Stimulated activated CD4-positive, alpha-beta T cell treated with anti-CD3 and anti-CD28 coated beads, Interleukin-1b, Interleukin-23, amount 100 ng/mL, for 1 hour (primary cell): ENCODE measurements at places on chromosomes 6 and 20.

- DNase-seq = no peak
Measured at GRCh38 chr6:46203391-46204177, 32.8 kb upstream of the ENPP5 start.

DNA sequence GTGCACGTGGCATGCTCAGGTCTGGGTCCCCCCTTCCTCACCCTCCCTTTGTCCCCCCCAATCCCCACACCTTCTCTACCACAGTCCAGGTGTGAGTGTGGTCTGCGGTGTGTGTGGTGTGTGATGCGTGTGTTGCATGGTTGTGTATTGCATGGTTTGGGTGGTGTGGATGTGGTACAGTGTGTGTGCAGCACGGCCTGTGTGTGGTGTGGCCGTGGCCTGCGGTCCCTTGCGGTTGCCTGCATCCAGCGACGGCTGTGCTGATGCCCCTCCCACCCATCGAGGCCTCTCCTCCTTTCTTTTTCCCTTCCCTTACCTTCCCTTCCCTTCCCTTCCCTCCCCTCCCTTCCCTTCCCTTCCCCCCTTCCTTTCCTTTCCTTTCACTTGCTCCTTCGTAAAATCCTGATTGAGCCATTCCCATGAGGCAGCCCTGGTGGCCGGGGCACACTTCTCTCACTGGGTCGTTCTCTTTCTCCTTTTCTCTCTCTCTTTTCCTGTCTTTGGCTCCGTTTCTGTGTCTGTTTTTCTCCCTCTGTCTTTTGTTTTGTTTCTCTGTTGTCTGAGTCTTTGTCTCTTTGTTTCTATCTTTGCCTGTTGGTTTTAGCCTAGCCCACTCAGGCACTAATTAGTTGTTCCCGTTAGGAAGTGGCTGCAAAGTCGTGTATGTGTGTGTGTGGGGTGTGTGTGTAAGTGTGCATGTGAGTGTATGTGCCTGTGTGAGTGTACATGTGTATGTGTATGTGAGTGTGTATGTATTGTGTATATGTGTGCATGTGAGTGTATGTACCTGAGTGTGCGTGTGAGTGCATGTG is 65.7 kb downstream of the SRC start:
- no peak for DNase-seq

DNA sequence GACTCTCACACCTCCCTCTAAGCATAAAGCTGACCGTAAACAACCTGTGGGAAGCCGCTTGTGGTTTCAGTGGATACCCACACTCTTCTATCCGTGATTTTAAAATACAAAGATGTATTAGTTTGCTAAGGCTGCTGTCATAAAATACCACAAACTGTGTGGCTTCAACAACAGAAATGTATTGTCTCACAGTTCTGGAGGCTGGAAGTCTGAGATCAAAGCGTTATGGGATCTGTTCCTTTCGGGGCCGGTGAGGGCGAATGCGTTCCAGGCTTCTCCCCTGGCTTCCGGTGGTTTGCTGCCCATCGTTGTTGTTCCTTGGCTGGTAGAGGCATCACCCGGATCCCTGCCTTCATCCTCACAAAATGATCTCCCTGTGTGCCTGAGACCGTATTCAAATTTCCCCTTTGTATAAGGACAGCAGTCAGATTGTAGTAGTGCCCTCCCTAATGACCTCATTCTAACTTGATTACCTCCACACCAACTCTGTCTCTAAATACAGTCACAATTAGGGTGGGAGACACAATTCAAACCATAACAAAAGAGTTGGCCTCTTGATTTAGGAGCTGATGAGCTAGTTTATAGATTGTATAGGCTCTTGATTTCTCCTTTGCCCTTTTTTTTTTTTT is 210.6 kb upstream of the SOX4 start:
- no peak for DNase-seq

GRCh38 chr20:48614593-48615274 is 213.1 kb downstream of the PREX1 start:
- no peak for DNase-seq

DNA sequence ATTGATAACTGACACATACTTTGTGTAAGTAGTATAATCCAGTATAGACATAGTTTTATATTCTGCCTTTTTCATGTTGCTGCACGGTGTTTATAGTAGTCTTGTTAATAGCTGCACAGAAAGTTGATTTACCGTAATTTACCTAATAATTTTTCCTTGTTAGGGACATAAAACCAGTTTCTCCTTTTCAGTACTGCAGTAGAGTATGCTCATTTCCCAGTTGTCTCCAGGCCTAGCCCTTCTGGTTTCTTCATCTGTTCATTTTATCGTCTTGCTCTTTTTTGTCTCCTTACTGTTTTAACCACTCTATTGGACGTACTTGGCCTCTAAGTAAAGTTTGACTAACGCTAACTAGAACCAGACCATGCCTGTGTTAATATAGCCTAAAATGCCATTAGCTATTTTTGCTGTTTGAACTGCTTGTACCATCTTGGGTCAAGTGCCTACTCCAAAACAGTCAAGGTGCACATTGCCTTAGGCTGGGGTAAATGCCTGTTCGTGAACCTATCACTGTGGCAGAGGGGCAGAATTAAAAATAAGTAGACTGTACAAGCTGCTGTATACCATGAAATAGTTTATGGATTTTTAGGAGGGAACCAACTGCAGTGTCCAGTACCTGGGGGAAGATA is 34.8 kb downstream of the CDS2 start:
- DNase-seq = no peak

GRCh38 chr6:37283268-37283667 is 25.3 kb upstream of the TMEM217 start:
- no peak for DNase-seq

GRCh38 chr20:49276961-49277785 is 684 bp downstream of the ZNFX1 start:
- no peak for DNase-seq

- DNase-seq = no peak
Measured at GRCh38 chr20:40477805-40478204, 211.2 kb downstream of the MAFB start.

DNA sequence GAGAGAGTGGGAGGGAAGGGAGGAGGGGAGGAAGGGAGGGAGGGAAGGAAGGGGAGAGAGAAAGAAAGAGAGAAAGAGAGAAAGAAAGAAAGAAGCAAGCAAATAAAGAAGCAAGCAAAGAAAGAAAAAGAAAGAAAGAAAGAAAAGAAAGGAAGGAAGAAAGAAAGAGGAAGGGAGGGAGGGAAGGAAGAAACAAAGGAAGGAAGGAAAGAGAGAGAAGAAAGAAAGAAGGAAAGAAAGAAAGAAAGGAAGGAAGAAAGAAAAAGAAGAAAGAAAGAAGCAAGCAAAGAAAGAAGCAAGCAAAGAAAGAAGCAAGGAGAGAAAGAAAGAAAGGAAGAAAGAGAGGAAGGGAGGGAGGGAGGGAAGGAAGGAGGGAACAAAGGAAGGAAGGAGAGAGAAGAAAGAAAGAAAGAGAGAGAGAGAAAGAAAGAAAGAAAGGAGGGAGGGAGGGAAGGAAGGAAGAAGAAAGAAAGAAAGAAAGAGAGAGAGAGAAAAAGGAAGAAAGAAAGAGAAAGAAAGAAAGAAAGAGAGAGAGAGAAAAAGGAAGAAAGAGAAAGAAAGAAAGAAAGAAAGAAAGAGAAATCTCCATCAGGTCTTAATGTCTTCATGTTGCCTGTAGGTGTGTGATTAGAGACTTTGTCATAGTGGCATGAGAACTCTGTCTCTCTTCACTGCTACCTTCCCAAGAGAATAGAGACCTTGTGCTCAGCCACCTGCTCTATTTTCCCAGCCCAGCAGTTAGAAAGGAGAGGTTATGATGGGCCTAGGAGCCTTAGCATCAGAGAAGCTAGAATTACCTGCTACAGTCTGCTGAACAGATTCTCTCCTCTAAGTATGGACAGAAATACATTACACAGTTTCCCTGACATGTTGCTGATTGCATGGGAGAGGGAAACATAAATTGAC is 5.0 kb downstream of the SEMG1 start:
- no peak for DNase-seq

DNA sequence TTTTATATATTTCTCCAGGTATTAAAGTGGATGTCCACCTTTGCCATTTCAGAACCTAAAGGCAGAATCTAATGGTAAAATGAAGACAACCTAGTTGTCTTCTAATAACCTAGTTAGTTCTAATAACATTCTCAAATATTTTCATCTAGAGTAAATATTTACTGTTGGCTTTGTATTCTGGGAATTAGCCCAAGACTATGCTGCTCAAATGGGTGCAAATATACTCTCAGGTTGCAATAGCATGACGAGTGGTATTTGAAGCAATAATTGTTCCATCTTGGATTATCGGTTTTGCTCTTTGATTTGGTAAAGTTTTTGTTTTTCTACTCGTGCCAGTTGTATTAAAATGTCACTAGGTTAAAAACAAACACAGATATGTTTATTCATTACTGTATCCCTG is 21.0 kb upstream of the RSPH4A start:
- no peak for DNase-seq

DNA sequence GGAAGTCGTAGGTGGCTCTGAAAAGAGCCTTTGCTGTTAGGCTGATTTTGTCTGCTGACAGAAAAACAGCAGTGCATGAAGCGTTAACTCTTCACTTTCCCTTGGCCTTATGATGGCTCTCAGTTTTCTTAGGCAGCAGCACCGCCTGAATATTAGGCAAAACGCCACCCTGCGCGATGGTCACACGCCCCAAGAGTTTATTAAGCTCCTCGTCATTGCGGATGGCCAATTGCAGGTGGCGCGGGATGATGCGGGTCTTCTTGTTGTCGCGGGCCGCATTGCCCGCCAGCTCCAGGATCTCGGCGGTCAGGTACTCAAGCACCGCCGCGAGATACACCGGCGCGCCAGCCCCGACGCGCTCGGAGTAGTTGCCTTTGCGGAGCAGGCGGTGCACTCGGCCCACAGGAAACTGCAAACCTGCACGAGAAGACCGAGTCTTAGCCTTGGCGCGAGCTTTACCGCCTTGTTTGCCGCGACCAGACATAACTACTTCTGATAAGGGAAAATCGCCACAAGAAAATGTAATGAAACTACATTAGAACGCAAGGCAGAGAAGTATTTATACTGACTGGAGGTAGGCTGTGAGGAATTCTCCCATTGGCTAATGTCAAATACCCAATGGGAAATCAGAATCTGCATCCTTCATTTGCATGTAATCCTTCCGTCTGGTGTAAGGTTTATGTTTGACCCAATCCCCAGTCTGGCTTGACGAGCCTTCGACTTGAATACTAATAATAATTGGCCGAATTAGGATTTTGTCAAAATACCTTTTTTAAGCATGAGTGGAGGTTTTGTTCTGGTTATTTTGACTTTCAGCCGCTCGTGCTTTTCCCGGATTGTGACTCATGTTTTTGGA is 53.9 kb upstream of the HFE start:
- no peak for DNase-seq

GRCh38 chr6:17527076-17527475 is 73.0 kb upstream of the FAM8A1 start:
- no peak for DNase-seq

GRCh38 chr6:11538052-11538818 is 686 bp downstream of the TMEM170B start:
- DNase-seq = peak; percentile 6

DNA sequence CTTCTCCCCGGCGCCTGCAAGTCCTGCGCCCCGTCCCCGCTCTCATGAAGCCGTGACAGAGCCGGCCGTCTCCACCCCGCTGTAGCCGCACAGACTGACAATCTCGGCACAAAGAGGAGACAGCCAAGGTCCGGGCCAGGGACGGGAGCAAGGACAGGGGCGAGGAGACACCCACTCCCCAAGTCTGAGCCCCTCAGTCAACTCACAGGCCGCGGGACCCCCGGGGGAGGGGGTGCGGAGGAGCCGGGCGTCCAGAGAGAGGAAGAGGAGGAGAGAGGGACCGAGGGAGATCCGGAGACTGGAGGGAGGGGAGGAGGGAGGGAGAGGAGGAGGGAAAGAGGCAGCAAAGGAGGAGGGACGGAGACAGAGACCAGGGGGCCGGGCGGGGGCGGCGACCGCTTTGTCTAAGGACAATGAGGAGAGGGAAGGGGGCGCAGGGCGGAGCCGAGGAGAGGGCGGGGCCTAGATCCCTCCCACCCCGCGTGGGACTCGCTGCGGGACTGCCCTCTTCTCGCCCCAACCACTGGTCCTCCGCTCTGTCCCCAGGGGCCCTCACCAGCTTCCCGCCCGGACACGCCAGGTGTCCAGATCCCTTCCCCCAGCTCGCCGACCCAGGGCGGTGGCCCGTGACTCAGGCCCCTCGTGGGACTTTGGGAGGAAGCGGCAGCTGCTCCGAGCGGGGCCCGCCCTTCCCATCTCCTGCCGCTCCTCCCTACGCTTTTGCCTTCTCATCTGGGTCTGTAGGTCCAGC is 638 bp upstream of the PPP1R18 start:
- peak; percentile 31 for DNase-seq

GRCh38 chr6:29016559-29017427 is 11.7 kb upstream of the ZNF311 start:
- peak; percentile 68 for DNase-seq

DNA sequence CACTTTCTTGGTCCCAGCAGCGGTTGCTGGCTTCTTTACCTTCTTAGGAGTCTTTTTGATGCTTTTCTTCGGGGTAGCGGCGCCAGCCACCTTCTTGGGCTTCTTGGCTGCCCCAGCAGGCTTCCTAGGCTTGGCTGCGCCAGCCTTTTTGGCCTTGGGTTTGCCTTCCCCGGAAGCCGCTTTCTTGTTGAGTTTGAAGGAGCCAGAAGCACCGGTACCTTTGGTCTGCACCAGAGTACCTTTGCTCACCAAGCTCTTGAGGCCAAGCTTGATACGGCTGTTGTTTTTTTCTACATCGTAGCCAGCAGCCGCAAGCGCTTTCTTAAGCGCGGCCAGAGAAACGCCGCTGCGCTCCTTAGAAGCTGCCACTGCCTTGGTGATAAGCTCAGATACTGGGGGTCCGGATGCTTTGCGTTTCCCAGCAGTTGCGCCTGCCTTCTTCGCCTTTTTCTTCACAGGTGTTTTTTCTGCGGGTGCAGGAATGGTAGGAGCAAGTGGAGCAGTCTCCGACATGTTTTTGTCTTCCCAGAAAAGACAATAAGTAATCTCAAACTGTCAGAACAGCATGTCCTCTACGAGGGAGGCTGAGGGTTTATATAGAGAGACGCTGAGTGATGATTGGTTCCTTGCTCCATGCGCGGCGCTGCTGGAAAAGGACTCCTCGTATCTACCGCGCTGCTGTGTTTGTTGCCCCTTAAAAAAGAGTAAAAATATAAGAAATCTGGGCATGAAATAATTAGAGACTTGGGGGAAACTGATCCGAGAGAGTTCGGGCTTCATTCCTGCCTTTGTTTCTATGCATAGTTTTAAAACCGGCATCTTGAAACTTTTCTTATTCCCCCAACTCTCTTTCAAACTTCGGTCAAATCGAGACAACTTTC is 130.3 kb upstream of the BTN3A2 start:
- DNase-seq = no peak

DNA sequence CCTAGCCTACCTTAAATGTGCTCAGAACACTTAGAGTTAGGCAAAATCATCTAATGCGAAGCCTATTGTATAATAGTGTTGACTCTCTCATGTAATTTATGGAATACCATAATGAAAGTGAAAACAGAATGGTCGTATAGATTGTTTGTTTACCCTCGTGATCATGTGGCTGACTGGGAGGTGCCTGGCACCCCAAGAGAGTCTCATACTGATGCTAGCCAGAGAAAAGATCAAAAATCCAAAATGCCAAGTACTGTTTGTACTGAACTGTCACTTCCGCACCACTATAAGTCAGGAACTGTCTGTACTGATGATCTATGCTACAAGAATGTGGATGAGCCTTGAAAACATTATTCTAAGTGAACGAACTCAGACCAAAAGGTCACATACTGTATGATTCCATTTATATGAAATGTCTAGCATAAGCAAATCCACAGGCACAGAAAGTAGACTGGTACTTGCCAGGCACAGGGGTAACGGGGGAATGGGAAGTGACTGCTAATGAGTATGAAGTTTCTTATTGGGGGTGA is 22.4 kb downstream of the ZMYND8 start:
- DNase-seq = no peak

GRCh38 chr6:37702314-37702713 is 4.6 kb upstream of the MDGA1 start:
- DNase-seq = no peak
